ENCODE measurements at places on chromosomes 1 and 21.

DNA sequence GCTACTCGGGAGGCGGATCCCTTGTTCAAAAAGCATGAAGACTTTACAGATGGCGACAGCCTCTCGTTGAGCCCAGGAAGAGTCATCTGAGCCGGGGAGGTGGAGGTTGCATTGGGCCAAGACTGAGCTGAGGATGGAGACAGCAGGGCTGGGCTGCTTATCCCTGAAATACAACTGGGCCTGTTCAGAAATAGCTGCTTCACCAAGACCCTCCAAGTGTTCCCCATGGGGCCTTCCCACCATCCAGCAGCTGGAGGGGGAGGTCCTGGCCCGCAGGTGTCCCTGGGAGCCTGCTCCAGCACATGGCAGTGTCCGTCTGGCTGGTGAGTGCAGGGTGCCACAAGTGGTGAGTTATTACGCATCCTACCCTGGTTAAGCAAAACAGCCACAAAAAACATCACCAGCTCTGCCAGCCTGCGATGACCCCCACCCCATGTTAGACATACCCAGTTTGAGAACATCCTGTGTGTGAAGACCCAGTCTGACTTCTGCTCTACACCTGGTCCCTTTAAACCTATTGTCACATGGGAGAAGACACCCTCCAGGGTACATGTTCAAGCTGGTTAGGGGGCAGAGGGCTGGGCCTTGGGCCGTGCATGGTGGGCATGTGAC is 93.1 kb upstream of the TMPRSS2 start:
- no peak for DNase-seq

DNA sequence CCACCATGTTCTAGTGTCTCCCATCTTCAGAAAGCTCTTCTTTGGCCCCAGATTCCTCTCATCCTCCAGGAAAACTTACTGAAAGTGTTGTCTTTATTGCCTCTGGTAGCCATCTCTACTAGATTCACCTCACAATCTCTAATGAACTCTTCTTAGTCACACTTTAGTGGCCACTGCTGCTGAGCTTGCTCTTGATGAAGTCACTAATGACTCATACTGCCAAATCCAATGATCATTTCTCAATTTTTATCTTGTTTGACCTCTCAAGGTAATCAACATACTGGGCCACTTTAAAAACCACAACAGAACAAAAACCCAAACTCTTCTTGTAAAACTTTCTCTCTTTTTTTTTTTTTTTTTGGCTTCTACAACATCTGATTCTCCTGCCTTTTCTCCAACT is 196.4 kb downstream of the LHX8 start:
- DNase-seq = no peak

GRCh38 chr1:93177991-93178390 is 2.2 kb downstream of the TMED5 start:
- no peak for DNase-seq

- no peak for DNase-seq
Observed at GRCh38 chr1:87179076-87179810, 149.4 kb upstream of the LMO4 start.

DNA sequence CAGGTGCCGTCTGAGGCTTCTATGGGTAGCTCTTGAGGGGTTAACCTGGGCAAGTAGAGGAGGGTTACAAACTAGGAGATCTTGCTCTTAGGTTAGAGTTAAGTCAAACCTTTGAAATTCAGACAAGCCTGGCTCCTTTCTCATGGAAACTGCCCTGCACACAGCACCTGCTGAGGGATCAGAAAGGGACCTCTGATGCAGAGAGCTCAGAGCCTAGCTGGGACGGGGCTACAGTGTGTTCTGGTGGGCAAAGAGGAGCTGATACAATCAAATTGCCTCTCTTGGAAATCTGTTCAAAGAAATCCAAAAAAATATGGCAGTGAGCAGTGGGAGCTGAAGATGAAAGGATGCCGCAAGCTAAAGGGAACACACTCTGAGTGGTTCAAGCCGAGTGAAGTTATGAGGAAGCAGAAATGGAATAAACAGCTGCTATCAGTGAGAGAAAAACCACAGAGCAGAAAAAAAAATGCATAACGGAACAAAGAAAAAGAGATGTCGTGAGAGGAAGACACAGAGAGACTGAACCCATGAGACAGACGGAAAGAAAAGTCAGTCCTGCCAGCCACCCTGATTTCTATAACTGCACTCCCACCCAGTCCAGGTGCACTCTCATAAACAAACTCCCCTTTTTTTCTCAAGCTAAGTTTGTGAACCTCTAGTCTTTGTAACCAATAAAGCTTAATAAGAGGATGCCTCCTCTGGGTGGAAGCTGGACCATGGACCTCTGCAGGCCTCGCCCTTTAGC is 26.6 kb downstream of the PAFAH2 start:
- no peak for DNase-seq

DNA sequence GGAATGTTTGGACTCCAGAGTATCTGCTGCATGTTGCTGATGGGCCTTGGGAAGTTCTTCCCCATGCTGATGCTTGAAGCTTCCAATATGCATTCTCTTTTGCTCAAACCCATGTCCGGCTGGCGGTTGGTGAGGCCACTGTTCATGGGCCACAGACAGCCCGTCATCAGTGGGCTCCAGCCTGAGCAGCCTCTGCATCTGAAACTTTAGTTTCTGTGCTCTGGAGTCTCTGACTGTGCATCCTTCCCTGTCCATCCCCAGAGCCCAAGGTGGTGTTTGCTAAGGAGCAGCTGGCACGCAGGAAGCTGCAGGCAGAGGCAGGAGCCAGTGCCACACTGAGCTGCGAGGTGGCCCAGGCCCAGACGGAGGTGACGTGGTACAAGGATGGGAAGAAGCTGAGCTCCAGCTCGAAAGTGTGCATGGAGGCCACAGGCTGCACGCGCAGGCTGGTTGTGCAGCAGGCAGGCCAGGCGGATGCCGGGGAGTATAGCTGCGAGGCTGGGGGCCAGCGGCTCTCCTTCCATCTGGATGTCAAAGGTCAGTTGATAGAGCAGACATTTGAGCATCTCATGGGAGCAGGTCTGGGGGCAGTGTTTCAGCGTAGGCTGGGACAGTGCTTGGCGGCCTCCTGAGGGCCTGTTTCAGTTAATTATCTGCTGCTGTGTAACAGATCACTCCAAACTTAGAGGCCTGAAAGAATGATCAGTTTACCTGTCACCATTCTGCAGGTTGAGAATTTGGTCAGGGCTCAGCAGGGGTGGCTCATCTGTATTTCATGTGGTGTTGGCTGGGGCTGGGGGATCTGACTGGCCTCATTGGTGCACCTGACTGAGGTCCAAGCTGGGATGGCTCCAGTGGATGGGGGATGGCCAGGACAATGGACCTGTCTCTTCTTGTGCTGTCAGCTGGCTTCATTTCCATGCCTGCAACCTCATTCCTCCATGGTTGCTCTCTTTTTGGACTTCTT is 16.6 kb downstream of the OBSCN start:
- DNase-seq = no peak

All from transverse colon (tissue), 4 donors.